ENCODE measurements at places on chromosomes 7 and 10. TPM values are rescaled to one million over a fixed set of nuclear protein-coding genes. Genes with fewer than 3 reads are reported as not detected.

DNA sequence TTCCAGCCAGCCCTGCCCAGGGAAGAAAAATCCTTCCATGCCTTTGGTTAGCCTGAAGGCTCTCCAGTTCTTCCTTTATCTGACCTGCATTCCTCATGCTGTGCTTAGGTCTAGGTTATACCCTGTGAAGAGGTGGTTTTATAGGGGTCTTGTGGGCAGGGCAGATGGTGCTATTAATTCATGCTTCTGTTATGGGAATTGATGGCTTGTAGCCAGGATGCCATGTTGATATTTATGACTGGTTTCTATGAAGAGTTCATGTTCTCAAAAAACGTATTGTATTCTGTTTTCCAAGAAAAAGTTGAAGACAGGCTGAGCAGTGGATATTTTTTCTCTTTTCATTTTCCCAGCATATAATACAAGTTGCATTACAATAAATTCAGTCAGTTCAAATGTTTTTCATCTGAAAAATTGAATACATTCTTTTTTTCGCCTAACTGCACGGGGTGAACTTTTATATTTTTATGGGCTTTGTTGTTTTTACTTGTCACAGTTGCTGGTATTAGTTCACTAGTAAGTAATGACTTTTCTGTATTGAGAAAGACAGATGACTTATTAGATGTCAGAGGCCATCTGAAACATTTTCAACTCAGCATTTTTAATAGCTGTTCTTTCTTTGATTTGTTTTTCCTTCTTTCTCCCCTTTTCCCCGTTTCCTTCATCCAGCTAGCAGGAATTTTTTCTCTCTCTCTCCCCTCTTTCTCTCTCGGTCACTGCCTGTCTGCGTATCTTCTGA lies 322.8 kb downstream of the LRMDA start:
- DNase-seq: no peak

- DNase-seq: no peak
These were observed 12.8 kb upstream of the GPR15LG start for GRCh38 chr10:84160663-84161362.

DNA sequence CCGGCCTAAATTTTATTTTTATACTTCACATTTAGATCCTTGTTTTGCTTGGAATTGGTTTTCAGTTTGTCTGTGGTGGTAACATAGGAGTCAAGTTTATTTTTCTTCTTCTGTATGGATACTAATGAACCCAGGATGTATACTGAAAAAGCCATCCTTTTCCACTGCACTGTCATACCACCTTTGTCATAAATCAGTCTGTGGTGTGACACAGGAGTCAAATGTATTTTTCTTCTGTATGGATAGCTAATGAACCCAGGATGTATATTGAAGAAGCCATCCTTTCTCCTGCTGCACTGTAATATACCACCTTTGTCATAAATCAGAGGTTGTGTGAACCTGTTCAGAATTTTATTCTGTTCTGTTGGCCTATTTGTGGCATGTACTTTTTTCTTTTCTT lies 21.4 kb downstream of the VPS26A start:
- DNase-seq: no peak

GRCh38 chr10:77168861-77169260 lies 468.7 kb downstream of the KCNMA1 start:
- DNase-seq: no peak

MOSPD3 gene
- total RNA-seq: 19.1 TPM

GRCh38 chr10:108363576-108363975 lies 1199.1 kb upstream of the SORCS1 start:
- no peak for DNase-seq

- peak; percentile 82 for DNase-seq
These were observed at the start of gene VIPR2 for GRCh38 chr7:159144758-159145489. VIPR2 (minus strand) TSS chr7:159144867; CDS start chr7:159144771, 96 bp downstream.

TCERG1L gene
- not detected for total RNA-seq

GRCh38 chr7:142733271-142733670 lies 16.0 kb upstream of the PRSS1 start:
- DNase-seq: no peak

- no peak for DNase-seq
These were observed 9.4 kb downstream of the FASTK start for GRCh38 chr7:151071032-151071866.

- no peak for DNase-seq
These were observed 30.0 kb downstream of the LAMB1 start for GRCh38 chr7:107972941-107973376.

DNA sequence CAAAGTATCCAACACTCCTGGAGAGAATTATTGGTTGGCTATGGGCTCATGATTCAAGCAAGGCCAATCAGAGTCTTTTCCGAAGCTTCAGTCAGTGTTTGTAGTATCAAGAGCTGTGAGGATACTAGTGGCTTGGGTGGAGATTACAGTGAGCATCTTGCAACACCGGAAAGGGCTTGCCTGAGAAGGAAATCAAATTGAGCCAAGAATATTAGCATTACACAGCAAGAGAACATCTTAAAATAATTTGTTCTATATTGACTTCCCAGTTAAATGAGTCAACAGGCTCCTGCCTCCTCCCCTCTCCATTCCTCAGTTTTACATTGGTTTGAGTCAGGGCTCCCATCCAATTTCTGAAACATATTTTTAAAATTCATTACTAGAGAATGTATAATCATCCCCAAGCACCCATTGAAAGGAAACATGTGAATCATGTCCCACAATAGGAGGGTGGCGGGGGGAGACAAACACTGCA lies 127.4 kb downstream of the ELAPOR2 start:
- peak; percentile 33 for DNase-seq

OR2A7 gene
- total RNA-seq: 1.5 TPM

DNA sequence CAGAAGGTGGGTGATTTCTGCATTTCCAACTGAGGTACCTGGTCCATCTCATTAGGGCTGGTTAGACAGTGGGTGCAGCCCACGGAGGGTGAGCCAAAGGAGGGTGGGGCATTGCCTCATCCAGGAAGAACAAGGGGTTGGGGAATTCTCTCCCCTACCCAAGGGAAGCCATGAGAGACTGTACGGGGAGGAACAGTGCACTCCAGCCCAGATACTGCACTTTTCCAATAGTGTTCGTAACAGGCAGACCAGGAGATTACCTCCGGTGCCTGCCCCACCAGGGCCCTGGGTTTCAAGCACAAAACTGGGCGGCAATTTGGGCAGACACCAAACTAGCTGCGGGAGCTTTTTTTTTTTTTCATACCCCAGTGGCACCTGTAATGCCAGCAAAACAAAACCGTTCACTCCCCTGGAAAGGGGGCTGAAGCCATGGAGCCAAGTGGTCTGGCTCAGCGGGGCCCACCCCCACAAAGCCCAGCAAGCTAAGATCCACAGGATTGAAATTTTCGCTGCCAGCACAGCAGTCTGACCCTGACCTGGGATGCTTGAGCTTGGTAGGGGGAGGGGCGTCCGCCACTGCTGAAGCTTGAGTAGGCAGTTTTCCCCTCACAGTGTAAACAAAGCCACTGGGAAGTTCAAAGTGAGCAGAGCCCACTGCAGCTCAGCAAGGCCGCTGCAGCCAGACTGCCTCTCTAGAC lies 31.2 kb downstream of the ARMC10 start:
- DNase-seq: no peak

GRCh38 chr7:51230324-51230625 lies 86.3 kb downstream of the COBL start:
- no peak for DNase-seq

- DNase-seq: peak; percentile 25
These were observed 69.7 kb downstream of the CFAP46 start for GRCh38 chr10:132872658-132873057.

- DNase-seq: no peak
These were observed 32.1 kb downstream of the FAS start for GRCh38 chr10:89022734-89023133.

GRCh38 chr7:157255201-157255606 lies 81.6 kb upstream of the DNAJB6 start:
- no peak for DNase-seq

PTN gene
- total RNA-seq: 3.2 TPM

GRCh38 chr7:111486472-111487142 lies 75.7 kb downstream of the IMMP2L start:
- no peak for DNase-seq

GRCh38 chr7:22138106-22138505 lies 192.4 kb upstream of the CDCA7L start:
- no peak for DNase-seq

DNA sequence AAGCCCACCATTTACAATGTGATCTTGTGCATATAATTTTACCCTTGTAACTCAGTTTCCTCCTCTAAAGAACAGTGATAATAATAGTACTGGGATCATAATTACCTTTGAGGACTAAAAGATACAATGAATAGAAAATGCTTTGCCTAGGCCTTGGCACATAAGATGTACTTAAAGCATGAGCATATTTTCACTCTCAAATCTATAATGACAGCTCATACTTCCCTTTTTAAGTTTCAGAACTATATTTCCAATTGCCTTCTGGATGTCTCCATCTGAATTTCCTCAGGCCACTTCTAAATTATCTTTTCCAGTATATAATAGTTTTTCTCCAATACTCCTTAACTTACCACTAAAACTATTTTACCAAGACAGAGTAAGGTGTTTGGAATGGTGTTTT lies 13.3 kb upstream of the ITGB8 start:
- no peak for DNase-seq

DNA sequence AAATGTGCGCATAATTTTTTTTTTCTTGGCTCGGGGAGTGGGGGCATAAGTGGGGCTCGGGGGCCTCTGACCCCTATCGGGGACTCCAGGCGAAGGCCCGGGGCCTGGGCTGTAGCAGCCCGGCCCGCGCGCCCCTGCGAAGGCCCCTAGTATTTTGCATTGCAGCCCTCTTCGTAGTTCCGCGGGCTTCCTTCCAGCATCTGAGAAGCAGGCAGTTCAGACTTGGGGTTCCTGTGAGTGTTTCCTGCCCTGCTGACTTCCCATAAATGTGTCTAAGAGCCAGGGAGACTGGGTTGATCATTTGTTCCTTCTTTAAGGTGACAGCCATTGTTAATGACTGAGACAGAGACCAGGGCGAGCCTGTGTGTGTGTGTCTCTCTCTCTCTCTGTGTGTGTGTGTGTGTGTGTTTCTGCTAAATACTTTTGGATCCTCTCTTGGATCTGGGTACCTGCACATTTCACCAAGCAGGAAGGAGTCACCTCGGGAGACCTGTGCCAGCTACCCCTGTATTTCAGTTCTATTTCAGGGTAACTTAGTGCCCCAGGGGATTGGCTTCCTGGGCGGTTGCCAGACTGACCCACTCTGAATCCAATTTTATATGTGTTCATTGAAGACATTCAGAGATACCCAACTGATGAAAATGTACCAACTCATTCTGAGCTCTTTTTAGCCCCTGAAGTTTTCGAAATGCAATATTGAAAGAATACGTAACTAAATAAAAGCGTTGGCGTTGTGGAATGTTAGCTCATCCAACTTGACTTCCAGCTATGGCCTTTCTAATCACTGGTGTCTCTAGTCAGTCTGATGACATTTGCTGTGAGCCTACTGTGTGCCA lies 805 bp downstream of the MSRB2 start:
- peak; percentile 73 for DNase-seq

DNA sequence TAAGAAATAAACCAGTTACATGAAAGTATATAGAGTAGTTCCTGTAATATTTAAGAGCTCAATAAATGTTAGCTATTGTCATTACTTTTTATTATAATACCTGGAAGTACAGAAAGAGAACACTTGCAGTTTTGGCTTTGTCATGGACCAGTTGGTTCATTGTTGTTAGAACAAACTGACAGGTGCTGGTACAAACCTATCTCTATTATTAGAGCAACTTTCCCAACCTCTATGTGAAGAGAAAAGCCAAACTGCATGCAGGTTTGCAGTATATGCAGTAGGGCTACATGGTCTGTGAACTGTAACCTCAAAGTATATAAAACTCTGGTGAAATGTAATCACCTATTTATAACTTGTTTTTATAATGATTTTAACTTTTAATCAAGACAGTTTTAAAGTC lies 20.4 kb downstream of the DNAJC9 start:
- DNase-seq: no peak

DNA sequence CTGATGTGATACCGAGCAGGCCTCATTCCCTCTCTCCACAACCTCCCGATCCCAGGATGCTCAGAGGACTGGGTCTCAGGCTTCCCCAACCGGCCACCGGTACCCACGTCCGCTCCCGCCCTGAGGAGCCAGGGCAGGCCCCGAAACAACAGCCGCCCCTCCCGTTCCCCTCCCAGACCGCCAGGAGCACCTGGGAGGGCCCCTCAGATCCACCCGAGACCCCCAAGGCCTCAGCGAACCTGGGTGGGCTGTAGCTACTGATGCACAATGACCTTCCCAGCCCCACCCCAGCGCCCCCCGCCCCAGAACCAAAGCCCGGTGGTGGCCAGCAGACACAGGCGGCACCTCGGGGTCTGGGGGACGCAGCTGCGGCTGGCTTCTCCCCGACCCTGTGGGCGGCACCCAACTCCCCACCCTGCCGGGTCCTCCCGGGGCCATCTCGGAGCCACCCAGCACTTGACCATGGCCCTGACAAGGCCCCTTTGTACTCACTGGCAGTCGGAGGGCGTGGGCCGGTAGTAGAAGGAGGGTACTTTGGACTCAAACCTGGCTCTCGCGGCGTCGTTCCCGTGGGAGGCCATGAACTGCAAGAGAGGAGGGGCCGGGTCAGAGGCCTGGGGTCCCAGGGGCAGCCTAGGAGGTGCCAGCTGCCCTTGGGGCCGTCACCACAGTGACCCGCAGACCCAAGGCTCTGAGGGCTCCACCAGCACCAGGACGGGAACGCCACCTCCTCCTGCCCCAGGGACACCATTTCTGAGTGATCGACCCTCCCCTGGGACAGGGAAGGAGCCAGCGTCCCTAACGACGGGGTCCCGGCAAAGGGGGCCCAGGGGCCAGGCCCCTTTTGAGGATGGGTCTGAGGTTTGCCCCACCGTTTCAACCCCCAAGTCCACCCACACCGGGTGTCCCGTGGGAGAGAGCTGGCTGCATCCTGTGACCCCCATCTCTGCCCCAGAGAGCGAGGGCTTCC lies 28.1 kb downstream of the ADAP1 start:
- peak; percentile 57 for DNase-seq

- no peak for DNase-seq
These were observed 38.9 kb downstream of the BRAF start for GRCh38 chr7:140885735-140886334.

DNA sequence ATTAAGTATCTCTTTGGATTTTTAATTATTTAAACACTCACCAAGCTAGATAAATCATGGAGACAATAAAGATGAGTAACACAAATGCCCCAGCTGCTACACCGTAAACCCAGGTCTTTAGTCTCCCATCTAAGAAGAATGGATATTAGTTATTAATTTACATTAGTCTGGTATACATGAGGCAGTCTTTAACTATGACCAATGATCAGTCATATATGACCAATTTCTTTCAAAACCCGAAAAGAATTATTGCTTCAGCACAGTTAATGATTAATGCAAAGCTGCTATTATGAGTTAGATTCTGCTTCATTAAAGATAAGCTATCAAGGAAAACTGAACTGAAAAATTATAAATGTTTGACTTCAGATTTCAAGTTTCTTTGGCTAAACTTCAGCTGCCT lies 402.9 kb downstream of the PHF14 start:
- DNase-seq: no peak

Measured in aorta (tissue), 5 donors.